ENCODE measurements at places on chromosomes 16 and 17.
A peak's percentile ranks its signal among the peaks of the same experiment; 100 is the strongest.

DNA sequence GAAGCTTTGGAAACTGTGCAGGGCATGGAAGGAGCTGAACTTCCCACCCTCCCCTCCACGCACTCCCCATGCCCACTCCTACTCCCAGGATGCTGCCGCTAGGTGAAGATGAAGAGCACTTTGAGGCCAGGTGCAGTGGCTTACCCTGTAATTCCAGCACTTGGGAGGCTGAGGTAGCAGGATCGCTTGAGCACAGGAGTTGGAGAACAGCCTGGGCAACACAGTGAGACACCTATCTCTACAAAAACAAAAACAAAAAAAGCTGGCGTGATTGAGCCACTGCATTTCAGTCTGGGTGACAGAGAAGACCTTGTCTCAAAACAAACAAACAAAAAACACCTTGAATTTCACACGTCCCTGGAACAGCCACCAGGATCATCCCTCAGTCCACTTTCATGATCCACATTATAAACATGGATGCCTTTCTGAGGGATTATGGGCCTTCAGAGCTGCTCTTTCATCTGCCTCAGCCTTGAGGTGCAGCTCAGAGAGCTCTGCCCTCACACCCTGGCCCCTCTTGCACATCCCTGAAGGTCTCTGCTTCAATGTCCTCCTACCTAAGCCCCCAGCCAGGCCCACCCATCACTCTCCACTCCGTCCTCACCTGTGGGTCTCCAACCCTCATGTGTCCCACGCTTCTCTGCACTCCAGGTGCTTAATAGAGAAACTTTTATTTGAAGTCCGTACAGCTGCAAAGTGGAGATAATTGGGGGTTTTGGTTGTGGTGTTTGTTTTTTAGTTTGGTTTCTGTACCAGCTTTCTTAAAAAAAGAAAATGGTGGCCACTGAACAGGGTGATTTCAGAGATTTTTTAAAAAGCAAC, 25.8 kb downstream of the PHB1 start:
- DNase-seq = no peak

DNA sequence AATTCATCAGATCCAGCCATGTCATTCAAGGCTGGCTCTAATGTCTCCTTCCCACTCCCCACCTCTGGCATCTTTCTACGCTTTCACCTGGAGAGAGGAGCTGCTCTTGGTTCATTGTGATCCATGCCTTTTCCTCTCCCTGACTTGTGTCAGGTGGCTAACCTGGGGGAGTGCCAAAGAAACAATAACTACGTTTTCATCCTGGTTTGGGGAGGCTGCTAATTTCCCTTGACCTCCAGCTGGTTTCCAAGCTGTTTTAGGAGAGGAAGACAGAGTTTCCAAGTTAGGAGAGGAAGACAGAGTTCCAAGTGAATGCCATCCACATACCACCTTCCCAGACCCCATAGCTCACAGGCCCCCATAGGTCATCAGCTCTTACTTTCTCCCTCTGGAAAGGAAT, 40.0 kb upstream of the HLF start:
- DNase-seq = no peak

DNA sequence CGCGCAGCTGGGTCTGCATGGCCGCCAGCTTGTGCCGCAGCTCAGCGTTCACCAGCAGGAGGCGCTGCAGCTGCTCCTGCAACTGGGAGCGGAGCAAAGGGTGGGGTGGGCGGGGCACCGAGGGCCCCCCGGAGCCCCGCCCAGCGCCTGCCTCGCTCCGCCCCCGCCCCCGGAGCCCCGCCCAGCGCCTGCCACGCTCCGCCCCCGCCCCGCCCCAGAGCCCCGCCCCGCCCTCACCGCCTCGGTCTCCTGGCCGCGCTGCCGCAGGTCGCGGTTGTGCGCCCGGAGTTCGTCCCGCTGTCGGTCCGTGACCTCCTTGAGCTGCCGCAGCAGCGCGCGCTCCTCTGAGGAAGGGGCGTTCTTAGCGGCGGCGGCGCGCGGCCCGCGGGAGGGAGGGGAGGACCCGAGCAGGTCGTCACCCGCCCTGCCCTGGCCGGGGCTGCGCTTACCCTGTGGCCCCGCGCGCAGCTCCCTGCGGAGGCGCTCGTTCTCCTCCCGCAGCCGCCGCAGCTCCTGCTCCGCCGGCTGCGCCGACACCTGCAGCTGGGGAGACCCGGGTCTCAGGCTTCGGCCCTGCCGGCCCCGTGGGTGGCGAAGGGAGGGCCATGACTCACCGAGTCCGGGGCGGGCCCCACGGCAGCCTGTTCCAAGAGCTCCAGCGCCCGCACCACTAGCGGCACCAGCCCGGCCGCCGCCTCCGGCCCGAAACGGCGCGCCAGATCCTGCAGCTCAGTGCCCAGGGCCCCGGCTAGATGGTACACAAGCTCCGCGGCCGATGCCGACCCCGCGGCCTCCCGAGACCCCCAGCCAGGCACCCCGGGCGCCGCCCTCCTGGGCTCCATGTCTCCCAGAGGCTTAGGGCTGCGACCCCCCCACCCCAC, 463 bp downstream of the RILP start:
- DNase-seq = peak; percentile 96

- DNase-seq = no peak
These were observed 60.9 kb downstream of the CACNG1 start for GRCh38 chr17:67105213-67105612.

GRCh38 chr17:72053449-72053848, 67.4 kb upstream of the SOX9 start:
- DNase-seq = no peak

DNA sequence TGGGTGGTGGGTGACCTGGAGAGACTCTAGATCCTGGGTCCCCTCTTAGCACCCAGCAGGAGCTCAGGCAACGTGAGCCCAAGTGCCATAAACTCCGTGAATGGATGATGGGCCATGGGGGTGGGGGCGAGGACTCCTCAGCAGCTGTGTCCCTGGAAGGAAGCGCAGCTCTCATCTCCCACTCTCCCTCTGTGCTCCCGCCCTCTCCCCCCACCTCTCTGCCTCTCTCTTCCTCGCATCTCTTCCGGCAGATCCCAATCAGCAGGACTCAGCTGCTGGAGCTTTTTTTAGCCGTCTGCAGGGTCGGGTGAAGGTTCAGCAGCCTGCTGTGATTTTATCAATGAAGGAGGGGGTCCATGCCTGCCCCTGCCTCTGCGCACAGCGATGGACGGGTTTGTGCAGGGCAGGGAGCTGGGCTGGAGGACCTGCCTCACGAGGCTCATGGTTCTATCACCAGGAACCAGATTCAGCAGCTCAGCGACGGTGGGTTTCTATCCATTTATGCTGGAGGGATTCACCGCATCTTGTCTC, 8.3 kb downstream of the CCR7 start:
- no peak for DNase-seq

DNA sequence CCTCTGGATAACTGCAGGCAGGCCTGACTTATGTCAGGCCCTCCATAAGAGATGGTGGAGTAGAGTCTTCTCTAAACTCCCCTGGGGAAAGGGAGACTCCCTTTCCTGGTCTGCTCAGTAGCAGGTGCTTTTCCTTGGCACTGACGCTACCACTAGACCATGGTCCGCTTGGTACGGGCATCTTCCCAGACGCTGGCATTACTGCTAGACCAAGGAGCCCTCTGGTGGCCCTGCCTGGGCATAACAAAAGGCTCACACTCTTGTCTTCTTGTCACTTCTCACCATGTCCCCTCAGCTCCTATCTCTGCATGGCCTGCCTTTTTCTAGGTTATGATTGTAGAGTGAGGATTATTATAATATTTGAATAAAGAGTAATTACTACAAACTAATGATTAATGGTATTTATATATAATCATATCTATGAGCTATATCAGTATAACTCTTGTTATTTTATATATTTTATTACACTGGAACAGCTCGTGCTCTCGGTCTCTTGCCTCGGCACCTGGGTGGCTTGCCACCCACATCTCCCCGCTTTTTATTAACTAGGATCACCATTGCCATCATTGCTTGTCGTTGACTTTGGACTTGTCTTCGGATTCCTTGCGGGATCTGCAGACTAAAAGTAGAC, 59.8 kb upstream of the ARL4D start:
- no peak for DNase-seq

DNA sequence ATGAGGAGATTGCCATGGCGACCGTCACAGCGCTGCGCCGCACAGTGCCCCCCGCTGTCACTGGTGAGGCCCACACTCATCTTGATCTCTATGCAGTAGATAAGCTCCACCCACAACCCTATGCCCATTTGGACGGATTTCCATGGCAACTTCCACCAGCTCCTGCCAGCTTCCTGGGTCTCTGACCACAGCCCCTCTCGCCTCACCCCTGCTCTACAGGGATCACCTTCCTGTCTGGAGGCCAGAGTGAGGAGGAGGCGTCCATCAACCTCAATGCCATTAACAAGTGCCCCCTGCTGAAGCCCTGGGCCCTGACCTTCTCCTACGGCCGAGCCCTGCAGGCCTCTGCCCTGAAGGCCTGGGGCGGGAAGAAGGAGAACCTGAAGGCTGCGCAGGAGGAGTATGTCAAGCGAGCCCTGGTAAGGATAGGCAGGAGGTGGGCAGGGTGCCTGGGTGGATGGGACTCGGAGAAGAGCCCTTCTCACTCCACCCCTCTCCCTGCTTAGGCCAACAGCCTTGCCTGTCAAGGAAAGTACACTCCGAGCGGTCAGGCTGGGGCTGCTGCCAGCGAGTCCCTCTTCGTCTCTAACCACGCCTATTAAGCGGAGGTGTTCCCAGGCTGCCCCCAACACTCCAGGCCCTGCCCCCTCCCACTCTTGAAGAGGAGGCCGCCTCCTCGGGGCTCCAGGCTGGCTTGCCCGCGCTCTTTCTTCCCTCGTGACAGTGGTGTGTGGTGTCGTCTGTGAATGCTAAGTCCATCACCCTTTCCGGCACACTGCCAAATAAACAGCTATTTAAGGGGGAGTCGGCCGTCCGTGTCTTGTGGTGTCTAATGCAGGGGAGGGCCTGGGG, 4.3 kb downstream of the ALDOA start:
- no peak for DNase-seq

GRCh38 chr17:77965352-77965751, 6.8 kb downstream of the TNRC6C start:
- DNase-seq = no peak

- DNase-seq = peak; percentile 16
These were observed 5.5 kb upstream of the CACNG5 start for GRCh38 chr17:66829386-66829864.

DNA sequence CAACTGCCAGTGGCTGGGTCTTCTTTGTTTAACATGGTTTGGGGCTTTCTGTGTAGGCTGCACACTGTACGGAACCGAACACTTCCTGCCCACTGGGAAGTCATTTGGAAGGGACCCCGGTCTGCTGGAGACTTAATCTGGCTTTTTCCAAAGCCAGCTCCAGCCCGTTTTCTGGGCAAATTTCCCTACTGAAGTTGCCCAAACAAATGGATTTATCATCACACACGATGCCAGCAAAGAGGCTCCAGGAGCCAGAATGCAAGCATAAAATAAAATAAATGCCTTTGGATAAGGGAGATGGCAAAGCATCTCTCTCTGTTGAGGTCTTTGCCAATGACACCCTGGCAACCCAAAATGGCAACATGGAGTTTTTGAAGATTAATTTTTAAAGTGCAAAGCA, 259.9 kb upstream of the IRX3 start:
- no peak for DNase-seq

GRCh38 chr17:27257031-27257357, 36.9 kb upstream of the WSB1 start:
- no peak for DNase-seq

DNA sequence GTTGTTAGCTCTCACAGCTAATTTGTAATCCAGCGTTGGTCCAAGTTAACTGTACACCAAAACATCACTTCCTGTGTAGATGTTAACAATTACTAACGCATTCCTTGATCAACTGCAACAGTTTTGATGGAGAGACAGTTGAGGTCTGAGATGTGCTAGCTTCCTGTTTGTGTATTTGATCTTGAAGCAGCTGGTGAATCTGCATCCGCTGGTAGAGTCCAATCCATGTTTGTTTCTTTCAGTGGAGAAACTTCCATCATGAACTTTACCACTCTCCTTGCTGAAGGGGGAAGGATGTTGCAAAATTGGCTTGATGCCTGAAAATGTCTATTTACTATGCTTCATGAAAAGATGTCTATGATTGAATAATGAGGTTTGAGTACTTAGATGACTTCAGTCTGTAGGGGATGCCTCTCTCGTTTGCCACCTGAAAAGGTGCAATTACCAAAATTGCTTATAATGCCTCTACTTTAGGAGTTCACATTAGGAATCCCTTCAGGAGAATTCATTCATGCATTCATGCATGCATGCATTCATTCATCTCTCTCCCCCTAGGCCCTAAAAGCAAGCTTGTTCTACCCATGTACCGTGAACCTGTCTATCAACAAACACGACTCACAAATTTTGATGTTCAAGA, 39.6 kb upstream of the ZKSCAN2 start:
- DNase-seq = no peak

- no peak for DNase-seq
These were observed 143.8 kb downstream of the IRX3 start for GRCh38 chr16:54142787-54143186.

DNA sequence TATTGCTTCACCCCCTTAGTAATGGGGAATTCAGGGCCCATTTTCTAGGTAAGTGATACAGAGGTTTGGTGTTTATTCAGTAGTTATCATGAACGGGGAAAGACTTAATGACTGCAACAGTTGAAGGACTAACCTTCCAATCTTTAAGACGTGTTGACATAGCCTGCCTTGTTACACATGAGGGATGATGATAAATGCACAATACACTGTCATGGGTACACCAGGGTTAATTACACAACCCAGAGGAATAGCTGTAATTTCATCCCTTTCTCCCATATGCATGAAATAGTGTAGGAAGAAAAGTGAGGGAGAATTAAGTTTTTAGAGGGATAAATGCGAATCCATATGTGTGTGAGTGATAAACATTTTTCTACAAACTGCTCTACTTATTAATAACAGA, 10.7 kb downstream of the MYH4 start:
- DNase-seq = no peak

DNA sequence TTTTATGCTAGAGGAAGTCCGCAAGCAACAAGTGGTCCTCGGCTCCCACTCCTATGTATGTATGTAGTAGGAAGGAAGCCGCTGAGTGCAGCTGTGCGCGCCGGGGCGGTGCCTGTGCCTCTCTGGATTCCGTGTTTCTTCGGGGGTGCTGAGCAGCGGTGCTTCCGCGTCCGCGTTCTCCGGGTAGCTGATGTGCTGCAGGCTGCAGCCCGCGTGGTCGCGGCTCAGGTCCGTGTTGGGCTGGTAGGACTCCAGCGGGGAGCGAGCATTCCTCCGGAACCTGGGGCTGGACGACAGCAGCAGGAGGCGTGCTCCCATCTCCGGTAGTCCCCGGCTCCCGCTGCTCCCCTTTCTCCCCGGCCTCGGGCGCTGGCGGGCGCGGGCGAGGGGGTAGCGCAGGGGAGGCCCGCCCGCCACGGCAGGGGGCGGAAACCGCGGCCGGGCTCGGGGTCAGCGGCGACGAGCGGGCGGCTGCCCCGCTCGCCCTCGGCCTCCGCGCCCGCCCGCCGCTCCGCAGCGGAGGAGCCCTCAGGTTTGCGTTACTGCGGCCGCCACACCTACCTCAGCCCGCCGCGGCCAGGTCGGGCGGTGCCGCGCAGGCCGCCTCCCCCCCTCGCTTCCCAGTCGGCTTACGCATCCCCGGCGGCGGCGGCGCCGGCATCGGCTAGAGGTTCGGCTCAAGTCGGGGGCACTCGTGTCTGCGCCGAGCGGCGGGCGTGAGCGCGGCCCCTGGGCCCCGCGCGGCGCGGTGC, 487 bp downstream of the C17orf67 start:
- DNase-seq = peak; percentile 60

GRCh38 chr16:74280448-74280847, 16.2 kb upstream of the PSMD7 start:
- no peak for DNase-seq
